CD4-positive, alpha-beta T cell treated with Interleukin-12 subunit alpha and Interleukin-12 subunit beta, for 1 hour (primary cell): ENCODE measurements at places on chromosomes 3 and 15.

- no peak for DNase-seq
Measured at GRCh38 chr3:31407665-31408064, 125.1 kb upstream of the STT3B start.

GRCh38 chr15:37104424-37104981 is 4.2 kb upstream of the MEIS2 start:
- DNase-seq: no peak

- no peak for DNase-seq
Measured at GRCh38 chr15:66186049-66186825, 67.3 kb downstream of the MEGF11 start.

- no peak for DNase-seq
Measured at GRCh38 chr15:66763186-66764071, 61.4 kb downstream of the SMAD6 start.

- DNase-seq: no peak
Measured at GRCh38 chr3:155227141-155227540, 66.3 kb downstream of the STRIT1 start.

GRCh38 chr3:159200176-159200575 is 398.3 kb downstream of the MFSD1 start:
- DNase-seq: no peak

- DNase-seq: no peak
Measured at GRCh38 chr3:144989807-144990206, 1018.2 kb downstream of the DIPK2A start.

GRCh38 chr3:34013818-34014570 is 215.6 kb downstream of the PDCD6IP start:
- DNase-seq: no peak

- DNase-seq: no peak
Measured at GRCh38 chr3:171620825-171621434, 160.7 kb upstream of the TNIK start.

DNA sequence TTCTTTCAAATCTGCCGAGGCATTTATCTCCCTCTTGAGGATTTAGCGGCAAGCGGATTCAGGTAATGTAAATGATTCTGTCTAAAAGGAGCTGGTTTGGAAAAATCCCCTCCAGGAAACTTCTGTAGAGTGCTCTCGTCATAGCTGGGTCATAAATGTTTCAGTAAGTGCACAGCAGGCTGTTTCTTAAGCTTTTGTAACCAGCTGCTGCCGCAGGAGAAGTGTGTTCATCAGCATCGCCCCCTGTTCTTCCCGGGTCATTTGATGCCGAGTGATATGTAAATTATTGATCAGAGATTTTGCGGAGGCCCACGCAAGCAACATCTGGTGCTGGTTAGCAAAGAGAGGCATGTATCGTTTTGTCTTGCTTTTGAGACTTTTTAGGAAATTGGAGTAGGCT is 53.1 kb downstream of the DNASE1L3 start:
- no peak for DNase-seq

DNA sequence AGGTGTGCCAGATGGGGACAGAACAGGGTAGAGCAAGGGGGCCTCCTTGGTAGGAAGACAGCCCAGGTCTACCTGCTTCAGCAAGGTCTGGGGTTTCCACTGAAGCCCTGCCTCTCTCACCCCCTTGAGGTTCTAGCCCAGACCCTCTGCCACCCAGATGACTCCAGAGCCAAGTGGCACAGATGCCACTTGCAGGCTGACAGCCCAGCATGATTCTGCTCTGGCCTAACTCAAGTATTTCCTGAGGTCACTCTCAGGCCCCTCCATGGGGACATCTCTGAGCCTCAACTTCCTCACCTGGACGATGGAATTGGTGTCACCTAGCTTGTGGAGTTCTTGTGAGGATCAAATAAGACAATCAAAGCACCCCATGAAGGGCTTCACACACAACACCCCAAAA is 23.9 kb downstream of the PLXNB1 start:
- no peak for DNase-seq
